ENCODE measurements at places on chromosomes 7 and 10.

- no peak for DNase-seq
Measured at GRCh38 chr10:24465124-24465874, 256.4 kb downstream of the KIAA1217 start.

- DNase-seq: no peak
Measured at GRCh38 chr7:41870461-41871138, 167.7 kb upstream of the INHBA start.

DNA sequence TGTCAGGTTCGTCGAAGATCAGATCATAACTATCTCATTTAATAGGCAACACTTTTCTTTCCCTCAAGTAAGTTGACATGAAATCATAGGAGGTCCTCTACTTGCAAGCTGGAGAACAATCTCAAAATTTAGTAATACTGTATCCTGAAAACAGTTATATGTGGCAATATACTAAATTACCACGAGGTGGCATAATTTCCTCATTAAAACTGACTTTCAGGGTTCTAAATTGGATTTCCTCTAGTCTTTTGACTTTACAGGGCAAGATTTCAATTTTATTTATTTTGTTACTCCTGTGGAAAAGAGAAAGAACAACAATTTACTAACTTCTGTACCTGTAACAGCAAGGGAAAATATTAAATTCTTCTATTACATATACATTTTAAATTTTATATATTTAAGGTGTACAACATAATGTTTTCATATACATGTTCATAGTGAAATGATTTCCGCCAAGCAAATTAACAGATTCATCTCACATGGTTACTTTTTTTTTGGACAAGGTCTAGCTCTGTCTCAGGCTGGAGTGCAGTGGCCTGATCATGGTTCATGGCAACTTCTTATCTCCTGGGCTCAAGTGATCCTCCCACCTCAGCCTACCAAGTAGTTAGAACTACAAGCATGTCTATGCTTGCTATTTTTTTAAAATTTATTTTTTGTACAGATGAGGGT is 53.4 kb upstream of the CYP2C18 start:
- DNase-seq: peak; percentile 0

DNA sequence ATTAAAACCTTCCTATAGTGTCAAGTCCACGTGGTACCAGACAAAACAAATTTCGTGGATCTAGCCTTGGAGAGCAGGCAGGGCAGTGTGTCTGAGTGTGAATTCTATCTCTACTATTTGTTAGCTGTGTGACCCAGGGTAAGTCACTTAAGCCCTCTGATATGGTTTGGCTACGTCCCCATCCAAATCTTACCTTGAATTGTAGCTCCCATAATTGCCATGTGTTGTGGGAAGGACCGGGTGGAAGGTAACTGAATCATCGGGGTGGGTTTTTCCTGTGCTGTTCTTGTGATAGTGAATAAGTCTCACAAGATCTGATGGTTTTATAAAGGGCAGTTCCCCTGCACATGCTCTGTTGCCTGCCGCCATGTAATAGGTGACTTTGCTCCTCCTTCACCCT is 2.8 kb upstream of the NPFFR1 start:
- no peak for DNase-seq

GRCh38 chr10:102120991-102121738 is 997 bp upstream of the LDB1 start:
- no peak for DNase-seq

GRCh38 chr10:122326806-122327205 is 47.7 kb upstream of the PLEKHA1 start:
- DNase-seq: no peak

- DNase-seq: no peak
Measured at GRCh38 chr7:876972-877311, 588 bp downstream of the GET4 start.

DNA sequence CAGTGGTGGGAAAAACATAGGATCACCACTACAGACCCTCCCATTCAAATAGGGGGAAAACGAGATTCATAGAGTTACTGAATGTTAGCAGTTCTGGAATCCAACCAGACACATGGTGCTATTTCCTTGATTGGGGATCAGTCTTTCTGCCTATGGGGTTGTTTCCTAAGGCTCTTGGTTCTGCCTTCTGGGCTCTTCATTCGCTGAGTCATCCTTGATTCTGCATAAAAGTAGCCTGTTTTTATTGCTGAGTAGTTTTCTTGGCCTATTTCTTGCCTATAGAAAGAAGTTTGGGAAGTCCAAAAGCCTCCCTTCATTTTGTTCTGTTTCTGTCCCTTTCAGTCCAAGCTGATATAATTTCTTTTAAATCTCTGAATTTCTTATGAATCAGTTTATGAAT is 99.3 kb upstream of the OIT3 start:
- no peak for DNase-seq

DNA sequence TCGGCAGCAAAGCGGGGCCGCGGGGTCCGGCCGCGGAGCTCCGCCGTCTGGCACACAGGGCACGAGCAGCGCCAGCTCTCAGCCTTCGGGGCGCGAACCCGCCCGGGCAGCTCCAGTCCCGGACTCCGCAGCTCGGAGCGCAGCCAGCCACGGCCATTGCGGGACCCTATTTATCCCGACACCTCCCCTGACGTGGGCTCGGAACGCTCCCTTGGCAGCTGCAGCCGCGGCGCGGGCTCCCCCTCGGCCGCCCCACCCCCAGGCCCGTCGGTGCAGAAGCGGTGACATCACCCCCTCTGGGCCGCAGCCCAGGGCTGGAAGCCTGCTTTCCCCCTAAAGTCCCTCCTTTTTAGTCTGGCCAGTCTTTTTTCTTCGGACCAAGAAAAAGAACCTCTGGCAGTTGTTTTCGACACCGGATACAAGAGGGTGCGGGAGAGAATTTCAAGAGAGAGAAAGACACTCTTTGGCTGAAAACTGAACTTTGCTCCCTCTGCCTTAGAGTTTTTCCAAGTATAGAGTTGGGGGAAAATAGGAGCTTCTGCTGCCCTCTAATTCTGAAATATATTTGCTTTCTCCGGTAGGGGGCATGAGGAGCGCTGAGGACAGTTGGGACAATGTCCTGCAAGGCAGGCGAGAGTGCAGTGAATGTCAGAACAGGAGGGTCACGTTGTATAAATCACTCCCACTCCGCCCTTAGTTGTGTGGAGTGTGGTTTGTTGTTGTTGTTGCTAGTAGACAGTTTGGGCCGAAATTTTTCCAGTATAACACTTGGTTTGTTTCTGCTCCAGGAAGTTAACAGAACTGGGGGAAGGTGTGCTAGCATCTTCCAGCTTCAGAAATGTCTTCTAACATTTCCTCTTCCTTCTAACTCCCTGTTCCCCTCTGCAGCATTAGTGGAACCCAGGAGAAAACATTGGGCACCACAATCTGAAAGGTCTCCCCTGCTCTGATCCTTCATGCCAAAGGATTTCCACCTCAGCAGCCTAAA is at the start of gene SFRP4:
TSS of gene SFRP4 (minus strand) at position 145 of the 988 bp plus-strand sequence. CDS start 280 bp downstream, outside the sequence.
- DNase-seq: peak; percentile 49

- DNase-seq: peak; percentile 1
Measured at GRCh38 chr10:28991333-28992270, 297.3 kb upstream of the LYZL1 start.

GRCh38 chr10:74314166-74314565 is 163.1 kb downstream of the ADK start:
- no peak for DNase-seq

DNA sequence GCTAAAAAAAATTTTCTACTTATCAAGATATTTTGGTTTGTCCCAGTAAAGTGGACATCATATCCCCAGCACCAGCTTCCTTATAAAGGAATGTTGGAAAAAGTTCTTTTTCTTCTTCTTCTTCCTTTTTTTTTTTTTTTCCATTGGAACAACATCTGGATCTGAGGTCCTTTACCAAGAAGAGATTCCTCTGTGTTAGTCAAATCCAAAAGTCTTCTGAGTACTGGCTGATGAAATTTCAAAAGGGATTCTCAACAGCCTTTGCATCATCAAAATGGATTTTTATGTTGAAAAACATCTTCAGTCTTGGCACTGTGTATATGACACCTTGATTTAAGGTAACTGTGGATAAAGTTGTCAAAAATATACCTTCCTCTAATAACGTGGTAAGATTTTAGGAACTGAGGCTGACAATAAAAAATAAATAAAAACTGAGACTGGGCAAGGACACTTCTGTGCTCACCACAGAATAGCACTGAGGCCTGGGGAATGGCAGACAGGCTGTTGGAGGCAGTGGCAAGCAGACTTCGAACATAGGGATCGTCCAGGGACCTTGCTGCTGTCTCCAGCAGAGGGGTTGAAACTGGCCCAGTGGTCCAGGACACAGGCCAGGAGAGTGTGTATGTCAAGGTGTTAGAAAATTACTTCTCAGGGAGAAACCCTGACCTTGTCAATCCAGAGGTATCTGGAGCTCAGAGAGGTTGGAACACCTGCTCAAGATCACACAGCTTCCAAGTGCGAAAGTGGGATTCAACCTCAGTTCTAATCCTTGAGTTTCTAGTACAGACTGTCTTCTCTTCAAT is 130.4 kb downstream of the PTPN20 start:
- DNase-seq: no peak

DNA sequence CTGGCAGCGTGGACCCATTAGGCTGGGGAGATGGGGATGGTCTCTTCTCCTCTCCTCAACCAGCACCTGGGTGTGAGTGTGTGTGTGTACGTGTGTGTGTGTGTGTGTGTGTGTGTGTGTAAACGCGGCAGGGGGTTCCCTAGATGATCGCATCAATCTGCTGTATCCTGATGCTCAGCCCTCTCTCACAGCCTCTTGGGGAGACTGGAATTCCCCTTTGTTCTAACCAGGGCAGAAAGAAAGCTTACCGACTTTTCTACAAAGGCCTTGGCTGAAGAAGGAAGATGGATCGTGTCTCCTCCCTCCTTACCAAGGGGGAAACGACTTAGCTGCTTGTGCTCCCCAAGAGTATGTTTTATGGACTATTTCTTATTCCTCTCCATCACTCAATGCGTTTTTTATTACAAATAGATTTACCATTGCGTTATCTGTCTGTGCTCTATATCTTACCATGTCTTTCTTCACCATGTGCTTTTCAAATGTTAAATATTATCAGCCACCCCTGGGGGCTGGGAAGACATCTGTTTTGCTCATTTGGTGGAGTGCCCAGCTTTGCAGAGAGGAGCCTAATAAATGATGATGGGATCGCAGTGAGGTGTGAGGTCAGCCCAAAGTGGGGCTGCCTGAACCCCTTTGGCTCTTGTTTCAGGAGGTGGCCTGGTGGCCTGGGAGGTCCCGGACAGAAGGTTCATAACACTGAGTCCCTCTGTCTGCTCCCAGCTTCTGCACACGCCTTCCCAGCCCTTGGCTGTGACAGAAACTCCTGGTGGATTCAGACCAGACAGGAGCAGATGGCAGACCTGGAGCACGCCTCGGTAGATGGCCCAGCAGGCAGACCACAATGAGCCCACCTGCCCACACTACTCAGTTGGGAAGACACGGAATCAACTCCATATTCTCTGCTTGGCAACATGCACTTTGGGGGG is 262.0 kb downstream of the PRPF18 start:
- no peak for DNase-seq

GRCh38 chr7:153381275-153382040 is 621.9 kb downstream of the ACTR3B start:
- no peak for DNase-seq

DNA sequence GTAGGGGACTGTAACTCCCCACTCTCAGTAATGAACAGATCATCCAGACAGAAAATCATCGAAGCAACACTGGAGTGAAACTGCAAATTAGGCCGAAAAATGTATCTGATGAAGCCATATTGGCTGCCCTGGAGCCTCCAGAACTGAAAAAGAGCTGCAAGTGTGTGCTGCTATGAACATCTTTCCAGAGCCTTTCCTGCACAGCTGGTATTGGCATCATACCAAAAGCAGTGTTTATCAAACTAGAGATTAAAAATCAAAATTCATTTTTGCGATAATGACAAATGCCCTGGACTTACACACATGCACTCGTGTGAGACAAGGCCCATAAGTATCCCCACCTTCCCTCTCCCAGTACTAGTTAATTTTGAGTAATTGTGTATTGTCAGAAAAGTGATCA is 6.8 kb upstream of the CLDN12 start:
- DNase-seq: no peak

GRCh38 chr7:39465055-39465929 is 100.9 kb upstream of the YAE1 start:
- peak; percentile 19 for DNase-seq

GRCh38 chr7:131932271-131932670 is 375.8 kb upstream of the PODXL start:
- no peak for DNase-seq

DNA sequence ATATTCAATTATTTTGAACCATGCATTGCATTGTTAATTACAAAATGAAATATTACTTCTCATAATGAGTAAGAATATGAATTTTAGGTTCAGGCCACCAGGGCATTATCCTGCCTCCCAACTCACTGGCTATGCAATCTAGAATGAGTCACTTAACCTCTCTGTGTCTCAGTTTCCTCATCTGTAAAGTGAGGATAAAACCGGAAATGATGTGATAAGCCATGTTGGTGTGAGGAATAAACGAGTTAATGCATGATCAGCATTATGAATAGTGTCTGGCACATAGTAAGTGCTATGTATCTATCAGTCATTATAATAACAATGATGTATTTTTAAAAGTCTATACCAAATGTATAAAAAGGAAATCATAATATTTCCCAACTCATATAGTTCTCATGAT is 85.5 kb downstream of the SEMA3D start:
- no peak for DNase-seq

DNA sequence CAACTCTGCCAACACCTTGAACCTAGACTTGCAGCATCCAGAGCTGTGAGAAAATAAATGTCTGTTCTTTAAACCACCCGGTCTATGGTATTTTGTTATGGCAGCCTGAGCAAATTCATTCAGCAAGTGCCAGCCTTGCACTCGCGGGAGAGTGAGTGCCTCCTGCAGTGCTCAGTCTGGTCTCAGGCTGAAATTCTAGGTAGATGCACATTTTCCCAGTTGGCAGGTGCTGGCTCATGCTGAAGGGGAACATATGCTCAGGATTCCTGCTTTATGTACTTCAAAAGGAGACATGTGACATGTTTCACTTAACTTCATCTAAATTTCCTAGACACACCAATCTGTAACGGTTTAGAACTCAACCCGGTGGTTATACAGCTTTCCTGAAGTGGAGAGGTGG is 170.8 kb downstream of the MGMT start:
- DNase-seq: no peak

DNA sequence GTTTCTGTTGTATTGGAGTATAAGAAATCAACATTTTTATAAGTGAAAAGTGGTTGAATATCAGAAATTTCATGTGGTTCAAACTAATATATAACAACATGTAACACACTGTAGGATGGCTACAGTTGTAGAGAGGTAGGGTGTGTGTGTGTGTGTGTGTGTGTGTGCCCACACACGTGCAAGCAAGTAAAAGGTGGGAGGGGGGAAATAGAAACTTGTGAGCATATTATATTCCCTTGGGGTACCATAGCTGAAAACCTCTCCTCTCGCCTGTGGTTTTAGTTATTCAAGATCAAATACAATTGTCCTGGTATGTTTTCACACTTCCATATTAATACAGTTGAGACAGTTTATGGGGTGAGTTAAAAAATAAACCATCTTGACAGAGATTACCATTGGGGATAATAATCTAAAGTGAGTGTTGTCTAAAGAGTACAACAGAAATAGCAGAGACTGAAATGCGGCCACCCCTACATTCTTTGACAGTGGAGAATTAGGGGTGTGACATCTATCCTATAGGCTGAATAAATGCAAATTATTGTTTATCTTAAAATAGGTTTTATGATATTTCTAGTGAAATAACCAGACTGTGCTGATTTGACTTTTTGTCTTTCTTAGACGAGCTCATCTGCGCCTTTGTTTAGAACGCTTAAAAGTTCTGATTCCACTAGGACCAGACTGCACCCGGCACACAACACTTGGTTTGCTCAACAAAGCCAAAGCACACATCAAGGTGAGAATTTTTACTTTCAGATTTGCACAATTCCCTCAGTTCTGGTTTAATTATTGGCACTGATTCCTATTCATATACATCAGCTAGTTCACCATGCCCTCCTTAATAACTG is 25.9 kb downstream of the SMNDC1 start:
- DNase-seq: no peak

All from NCI-H1930 (cell line).